ENCODE measurements at places on chromosomes 6 and 20.

DNA sequence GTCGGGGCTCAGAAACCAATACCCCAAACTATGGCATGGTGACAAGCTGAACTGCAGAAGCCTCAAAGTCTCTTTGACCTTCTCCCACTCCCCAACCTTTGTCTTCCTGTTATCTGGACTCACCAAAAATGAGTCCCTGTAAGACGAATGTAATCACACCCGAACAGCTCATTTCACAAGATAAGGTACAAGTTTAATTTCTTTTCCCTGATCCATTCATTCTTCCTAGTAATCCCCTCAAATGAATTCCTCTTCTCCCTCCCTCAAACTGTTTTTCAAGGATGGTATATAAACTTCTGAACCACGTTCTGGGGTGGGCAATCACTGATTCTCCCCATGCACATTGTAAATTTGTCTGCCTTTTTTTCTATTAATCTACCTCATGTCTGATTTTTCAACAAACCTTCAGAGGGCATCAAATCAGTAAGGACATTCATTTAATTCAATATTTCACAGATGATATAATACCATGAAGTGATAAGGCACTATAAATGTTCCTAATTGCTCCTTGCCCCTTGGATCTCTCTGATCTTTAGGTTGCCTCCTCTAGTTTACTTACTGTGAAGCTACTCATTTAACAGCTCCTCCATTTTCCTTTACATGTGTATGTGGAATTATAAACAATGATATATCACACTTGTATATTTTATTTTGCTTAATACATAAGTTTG lies 77.2 kb downstream of the OR2B2 start:
- no peak for DNase-seq

DNA sequence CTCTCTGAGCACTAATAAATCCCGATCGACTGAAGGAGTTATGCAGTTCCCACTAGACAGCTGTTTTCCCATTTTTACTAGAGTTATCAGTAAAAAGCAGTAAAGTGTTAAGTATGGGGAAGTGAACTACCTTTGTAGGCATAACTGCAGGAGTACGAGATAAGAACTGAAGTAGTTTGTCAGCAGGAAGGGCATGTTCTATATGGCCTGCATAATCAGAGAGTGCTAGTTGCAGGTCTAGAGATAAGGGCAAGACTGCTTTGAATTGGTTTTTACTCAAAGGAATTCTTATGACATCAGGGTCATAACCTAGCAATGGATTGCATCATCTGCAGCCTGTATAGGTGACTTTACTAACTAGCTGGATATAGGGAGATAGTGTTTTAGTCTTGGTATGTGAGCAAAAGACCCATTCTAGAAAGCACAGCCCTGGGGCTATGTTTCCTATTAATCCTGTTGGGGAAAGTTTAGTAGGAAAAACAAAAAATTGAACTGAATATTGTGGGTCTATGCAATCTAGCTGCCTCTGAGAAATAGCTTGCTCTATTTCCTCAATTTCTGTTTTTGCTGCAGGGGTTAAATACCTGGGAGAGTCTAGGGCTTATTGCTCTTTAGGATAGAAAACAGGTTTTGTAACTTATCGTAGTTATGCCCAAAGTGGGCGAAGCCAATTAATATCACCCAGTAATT lies 22.6 kb upstream of the CRISP1 start:
- DNase-seq = no peak

GRCh38 chr6:137403443-137403842 lies 90.8 kb downstream of the OLIG3 start:
- no peak for DNase-seq

- DNase-seq = peak; percentile 45
Measured at GRCh38 chr6:23446469-23446967, 679.5 kb upstream of the NRSN1 start.

DNA sequence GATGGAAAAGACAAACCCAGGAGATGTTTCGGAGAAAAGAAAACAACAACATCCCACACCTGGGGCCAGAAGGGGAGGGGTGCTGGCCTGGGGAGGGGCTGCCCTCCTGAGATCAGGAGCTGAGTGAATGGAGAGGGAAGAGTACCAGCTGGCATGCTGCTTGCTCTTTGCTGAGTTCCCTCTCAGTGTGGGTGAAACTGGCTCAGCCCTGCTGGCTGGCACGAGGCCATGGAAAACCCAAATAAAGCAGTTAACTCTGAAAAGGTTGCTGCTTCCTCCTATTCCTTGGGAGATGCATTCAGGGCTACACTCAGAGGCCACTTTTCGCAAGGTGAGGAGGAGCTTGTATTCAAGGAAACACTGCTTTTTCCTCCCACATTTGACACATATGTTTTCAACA lies 8.0 kb upstream of the KCNK16 start:
- DNase-seq = no peak
